ENCODE measurements at places on chromosomes 1 and 21.

GRCh38 chr21:31446226-31446855, 102.3 kb upstream of the TIAM1 start:
- DNase-seq = peak; percentile 4

GRCh38 chr1:162368451-162368850, 8.2 kb downstream of the SPATA46 start:
- no peak for DNase-seq

DNA sequence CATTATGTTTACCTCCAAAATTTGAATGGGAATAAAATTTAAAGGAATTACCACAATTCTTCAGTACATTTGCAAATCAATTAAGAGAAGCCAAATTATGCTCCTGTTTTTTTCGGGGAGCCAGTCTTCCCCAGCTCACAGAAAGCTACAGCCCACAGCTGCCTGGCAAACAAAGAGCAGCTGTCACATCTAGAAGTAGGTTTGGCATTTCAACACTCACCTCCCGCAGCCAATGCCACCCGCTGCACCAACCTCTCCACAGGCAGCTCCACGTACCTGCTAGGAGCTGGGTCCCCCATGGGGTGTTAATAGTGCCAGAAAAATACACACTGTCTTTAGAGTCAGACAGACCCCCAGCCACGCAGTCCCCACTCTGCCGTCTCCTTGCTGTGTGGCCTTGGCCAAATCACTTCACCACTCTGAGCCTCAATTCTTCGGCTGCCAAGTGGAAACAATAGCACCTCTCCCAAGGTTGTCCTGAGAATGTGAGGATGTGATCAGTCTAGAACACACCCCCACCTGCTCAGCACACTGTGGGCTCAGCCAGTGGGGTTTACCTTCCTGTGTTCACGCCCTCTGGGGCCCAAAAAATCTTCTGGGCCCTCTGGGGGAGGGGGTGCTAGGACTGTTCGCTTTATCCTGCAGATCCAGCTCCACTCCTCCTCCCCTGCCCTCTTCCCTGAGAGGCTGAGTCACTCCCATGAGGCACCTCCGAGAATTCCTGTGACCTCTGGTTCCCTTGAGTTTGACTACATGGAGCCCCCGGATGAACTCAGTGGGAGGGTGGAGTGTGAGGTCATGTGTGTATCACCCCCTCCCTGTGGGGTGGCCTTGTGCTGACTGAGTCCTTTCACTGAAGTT, 204.3 kb upstream of the GRIK3 start:
- no peak for DNase-seq

GRCh38 chr1:233055879-233056641, 105.6 kb downstream of the NTPCR start:
- no peak for DNase-seq

- no peak for DNase-seq
These were observed 13.4 kb downstream of the EPB41 start for GRCh38 chr1:28927648-28928313.

DNA sequence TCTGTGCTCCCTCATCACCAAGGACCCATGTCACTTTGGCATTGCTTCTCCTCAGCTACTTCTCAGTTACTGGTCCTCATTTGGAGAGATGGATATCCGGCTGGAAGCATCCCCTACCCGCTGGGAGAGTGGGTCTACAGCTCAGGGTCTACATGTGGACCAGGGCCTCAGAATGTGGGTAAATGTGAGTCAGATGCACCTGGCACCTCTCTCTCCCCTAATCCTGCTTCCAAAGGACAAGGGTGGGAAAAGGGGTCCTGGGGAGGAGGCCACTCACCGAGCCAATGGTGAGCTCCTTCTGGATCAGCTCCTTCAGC, 908 bp downstream of the S100A6 start:
- no peak for DNase-seq

GRCh38 chr1:91650764-91651163, 150.1 kb downstream of the CDC7 start:
- DNase-seq = no peak

- no peak for DNase-seq
These were observed 1470.7 kb upstream of the PRMT6 start for GRCh38 chr1:105585791-105586190.

- no peak for DNase-seq
These were observed 60.0 kb downstream of the NRIP1 start for GRCh38 chr21:15004721-15005370.

DNA sequence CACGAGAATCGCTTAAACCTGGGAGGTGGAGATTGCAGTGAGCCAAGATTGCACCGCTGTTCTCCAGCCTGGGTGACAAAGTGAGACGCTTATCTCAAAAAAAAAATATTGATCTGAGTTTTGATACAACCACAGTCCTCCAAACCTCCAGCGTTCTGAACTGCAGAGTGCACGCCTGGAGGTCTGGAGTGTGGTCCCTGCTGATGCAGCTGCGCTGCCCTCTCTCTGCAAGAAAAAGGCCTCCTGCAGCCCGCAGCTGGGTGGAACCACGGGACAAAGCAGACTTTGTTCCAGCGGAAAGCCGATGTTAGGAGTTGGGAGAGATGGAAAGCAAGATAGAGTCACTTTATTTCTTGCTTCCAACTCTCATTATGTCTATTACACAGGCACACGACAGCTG, 144.9 kb upstream of the SOD1 start:
- DNase-seq = no peak

GRCh38 chr1:61461406-61462384, 263.2 kb downstream of the TM2D1 start:
- no peak for DNase-seq

- no peak for DNase-seq
These were observed 5.0 kb downstream of the ALPL start for GRCh38 chr1:21514245-21514644.

DNA sequence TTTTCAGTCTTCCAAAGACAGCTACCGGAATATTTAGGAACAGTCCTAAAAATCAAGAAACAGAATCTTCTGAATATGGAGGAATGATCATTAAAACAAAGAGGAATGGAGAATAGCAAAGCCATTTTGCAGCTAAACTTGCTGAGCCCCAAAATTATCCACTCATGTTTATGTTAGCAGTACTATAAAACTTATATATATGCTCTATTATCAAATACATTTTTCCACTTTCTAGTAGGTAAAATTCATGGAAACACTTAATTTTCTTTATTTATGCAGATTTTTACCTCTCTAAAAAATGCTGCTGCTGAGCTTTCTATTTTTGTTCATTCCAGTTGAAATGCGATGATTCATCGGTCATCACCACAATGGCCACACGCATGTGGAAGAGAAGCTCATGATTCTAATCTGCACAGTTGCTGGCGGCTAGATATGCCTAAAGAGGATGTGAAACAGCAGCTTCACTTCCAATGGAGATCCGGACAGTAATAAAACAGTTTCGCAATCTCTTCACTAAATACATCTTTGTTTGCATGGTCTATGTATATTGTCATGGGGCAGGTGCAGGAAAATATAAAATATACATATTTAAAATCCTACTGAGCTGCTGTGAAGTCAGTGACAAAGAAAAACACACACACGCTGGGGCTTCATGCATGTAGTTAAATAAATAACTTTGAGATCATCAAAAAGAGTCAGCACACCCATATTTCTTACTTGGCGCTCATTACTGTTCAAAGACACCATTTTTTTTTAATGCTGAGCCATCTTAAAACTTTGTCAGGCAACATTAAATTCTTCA, 292.2 kb downstream of the SMYD3 start:
- DNase-seq = no peak

DNA sequence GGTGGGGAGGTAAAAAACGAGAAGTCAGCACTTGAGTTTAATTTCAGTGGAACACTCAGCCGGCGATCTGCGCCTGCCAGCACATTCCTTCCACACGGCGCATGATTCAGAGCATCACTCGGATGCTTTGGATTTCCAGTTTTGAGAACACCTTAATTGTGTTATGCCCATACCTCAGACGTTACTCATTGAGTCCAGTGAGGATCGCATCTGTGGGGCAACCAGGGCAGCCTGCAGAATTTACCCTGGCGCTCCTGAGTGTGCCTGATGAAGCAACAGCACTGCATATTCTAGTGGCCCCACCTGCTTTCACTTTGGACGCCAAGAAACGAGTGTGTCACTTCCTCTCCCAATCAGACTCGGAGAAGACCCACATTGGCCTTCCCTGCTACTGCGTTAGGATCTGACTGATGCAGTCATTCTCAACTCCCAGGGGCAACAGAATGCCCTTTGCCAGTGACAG, 19.9 kb downstream of the FAM89A start:
- DNase-seq = no peak

GRCh38 chr1:9198538-9199361, 35.8 kb upstream of the H6PD start:
- DNase-seq = no peak

- no peak for DNase-seq
These were observed 35.5 kb downstream of the COQ8A start for GRCh38 chr1:226975259-226976250.

DNA sequence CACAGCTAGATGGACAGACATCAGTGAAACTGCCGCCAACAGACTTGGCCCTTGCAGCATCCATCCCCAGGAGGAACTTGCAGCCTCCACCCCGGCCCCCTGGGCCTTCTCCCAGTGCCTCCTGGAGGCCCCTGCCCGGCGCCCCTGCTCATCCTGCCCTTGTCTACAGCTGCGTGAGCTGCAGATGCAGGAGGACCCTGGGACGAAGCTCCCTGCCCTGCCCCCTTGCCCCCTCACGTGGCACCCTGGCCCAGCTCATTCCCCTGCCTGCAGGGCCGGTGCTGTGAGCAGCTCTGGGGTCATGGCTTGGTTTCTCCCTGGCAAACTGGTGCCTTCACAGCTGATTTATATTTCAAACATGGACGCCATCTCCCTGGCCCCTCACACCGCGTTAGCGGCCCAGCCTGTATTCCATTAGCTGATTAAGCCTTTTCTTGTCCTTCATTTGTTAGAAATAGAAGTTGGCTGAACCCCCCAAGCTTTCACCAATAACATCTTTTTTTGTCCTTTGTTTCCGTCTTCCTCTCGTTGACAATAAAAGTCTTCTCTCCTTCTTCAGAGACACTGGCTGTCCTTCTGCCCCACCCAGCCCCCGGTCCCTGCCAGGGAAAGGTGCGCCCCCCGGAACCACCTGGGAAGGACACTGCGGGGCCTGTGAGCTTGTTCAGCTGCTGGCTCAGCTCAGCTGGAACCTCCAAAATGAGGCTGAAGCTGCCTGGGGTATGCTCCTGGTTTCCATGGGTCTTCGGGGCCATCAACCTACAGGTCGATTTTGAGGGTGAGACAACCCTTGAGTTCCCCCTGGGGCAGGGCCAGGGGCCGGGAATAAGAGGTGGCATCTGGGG, 34.0 kb upstream of the SLC19A1 start:
- DNase-seq = no peak

DNA sequence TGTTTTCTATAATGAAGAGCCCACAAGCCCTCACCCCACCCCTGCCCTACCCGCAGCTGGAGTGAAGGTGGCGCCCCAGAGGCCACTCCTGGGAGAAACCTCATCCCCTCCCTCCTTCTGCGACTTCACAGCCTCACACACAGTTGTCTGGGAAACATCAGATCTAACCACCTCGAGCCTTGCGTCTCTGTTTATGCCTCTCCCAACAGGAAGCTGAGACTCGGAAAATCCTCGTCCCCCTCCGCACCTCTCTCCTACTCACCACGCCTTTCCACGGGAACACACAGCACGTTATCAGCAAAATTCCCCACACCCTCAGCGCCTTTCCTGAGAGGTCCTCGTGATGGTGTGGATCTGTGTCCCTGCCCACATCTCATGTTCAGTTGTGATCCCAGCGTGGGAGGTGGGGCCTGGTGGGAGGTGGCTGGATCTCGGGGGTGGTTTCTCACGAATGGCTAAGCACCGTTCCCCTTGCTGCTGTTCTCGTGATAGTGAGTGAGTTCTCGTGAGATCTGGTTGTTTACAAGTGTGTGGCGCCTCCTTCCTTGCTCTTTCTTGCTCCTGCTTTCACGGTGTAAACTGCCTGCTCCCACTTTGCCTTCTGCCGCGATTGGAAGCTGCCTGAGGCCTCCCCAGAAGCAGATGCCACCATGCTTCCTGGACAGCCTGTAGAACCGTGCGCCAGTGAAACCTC, 190.6 kb downstream of the KIF26B start:
- no peak for DNase-seq

- no peak for DNase-seq
These were observed 7.9 kb downstream of the COX20 start for GRCh38 chr1:244843148-244843978.

DNA sequence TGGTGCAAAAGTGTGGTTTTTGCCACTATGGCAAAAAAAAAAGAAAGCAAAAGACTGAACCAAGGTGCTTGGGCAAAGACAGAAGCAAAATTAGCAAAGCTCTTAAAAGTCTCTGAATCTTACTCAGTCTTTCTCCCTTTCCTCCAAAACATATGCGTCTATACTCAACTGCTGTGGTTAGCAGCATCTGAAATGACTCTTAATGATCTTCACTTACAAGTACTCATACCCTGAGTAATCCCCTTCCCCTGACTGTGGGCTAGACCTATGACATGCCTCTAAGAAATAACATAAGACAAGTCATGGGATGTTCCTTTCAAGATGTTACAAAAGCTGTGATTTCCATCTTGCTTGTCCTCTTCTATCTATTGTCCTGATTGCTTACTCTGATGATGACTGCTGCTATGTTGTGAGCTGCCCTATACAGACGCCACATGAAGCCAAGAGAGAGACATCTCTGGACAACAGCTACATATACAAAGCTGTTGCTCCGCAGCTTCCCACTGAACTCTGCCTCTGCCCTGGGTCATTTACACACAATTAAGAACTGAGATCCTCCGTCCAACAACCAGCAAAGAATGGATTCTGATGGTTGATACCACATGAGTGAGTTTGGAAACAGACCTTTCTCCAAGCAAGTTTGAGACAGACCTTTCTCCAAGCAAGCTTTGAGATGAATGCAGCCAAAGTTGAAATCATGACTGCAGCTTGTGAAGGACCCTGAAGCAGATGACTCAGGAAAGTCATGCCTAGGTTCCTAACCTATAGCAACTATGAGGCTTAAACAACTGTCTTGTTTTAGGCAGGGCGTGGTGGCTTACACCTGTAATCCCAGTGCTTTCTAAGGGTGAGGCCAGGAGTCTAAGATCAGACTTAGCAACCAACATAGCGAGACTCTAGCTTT, 55.2 kb downstream of the PUM1 start:
- no peak for DNase-seq

DNA sequence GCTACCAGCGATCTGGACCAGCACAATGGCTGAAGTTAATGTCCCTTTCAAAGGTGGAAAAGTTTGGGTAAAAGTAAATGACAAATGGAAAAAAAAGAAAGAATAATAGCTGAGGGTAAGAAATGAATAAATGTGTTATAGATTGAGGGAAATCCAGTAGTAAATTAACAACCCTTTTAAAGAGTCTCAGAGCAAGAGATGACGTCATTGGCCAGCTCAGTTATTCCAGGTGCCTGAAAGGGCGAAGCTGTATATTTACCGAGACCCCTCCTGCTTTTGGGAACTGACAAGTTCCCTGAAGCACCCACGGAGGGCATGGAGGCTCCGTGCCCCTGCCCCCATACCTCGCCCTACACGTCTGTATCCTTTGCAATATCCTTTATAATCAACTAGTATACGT, 40.5 kb upstream of the KCNJ6 start:
- no peak for DNase-seq

All from activated T-cell treated with anti-CD3 and anti-CD28 coated beads for 4 hours (primary cell).